ENCODE measurements at places on chromosomes 5 and 9.

GRCh38 chr9:94875300-94876020, 149.0 kb downstream of the AOPEP start:
- DNase-seq = no peak

GRCh38 chr5:149442563-149443182, 63.6 kb upstream of the IL17B start:
- DNase-seq = peak; percentile 90

DNA sequence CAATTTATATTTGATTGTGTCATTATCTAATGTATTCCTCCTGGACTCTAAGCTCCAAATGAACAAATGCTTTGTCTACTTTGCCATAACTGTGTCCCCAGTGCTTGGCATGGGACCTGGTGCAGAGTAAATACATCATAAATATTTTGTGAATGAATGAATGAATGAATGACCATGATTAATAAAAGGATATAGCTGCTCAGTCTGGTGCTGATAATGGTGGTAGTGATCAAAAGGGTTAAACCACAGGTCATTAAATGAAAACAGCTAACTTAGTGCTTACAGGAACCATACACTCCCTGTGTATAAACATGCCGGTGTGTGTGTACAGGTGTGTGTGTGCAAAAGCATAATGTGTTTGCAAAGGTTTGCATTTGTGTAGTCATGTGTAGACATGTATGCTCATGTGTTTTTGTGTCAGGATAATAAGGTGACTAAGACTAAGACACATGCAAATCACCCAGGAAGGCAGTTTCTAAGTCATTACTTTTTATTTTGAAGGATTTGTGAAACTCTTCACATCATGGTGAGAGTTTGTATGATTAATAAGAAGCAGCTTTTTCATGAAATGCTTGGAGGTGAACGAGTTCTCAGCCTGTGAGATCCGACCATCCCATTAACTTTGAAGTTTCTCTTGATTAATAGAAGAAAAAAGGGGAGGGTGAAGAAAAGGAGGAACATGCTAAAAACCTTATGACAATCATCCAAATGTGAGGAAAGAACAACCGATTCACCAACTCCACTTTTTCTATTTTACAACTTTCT, 24.6 kb downstream of the SPARC start:
- DNase-seq = no peak

DNA sequence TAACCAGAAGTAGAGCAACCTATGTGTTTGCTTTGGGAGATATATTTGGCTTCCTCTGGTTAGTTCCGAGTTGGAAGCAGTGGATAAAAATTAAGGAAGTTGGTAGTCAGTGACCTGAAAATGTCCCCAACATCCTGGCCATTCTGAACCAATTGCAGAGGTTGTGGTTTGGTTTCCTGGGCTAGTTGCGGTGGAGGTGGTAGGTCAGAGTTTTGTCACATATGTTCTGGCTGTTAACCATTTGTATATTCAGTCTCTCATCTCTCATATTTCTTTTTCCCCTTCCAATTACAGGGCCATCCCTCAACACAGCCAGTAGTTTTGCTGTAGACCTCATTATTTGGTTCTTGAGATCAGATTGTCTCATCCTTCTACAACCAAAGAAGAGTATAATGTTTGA, 1026.9 kb downstream of the PTPRD start:
- no peak for DNase-seq

- DNase-seq = no peak
These were observed 203.5 kb upstream of the DAPK1 start for GRCh38 chr9:87294126-87294525.

DNA sequence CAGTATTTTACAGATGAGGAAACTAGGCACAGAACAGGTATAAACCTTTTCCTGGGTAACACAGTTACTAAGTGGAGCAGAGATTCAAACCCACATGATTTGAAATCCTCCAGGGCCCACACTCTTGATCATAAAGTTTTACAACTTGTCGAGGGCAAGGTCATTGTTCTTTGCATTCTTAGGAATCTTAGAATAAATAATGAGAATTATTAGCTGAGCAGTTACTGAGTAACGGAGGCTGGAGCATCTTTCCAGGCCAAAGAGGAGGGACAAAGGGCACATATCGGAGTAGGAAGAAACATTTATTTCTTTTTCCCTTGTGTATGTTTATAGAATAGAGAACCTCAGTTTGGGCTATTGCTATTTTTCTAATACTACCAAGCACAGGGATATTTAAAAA, 27.1 kb upstream of the F2R start:
- DNase-seq = no peak

GRCh38 chr5:174094857-174095606, 49.5 kb downstream of the NSG2 start:
- DNase-seq = no peak

DNA sequence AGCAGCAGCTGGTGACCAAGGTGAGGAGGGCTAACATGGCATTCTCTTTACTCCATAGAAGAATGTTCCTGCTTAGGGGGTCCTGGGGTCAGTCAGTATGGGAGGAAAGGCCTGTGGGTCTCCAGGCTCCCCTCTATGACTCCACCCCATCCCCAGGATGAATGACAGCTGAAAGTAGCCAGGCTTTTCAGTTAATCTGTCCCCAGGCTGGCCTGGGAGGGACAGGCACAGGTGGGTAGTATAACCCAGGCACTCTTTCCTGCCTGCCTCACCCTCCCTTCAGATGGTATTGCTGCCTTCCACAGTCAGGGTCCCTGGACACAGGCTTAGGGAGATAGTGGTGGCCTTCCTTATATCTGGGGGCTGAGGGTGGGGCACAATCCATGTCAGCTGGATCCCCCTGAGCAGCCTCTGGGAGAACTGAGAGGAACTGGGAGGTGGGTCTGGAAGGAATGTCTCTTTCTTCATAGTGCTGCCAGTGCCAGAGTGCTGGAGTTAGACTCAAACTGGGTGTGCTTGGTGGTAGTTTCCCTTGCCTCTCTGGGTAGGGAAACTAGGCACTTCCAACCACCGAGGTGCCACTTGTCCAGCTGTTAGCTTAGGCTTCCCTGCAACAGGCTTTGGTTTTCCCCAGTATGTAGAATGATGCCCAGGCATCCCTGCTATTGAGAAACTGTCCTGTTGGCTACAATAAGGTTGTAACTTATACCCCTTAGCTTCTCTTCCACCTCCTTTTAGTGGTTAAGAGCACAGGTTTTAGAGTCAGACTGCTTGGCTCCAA, 27.8 kb downstream of the LARP1 start:
- no peak for DNase-seq

- DNase-seq = no peak
These were observed 24.5 kb upstream of the SEMA4D start for GRCh38 chr9:89522261-89522958.

GRCh38 chr5:137372773-137373160, 126.4 kb downstream of the SPOCK1 start:
- DNase-seq = no peak

GRCh38 chr5:10364186-10364689, 10.7 kb downstream of the MARCHF6 start:
- DNase-seq = no peak

DNA sequence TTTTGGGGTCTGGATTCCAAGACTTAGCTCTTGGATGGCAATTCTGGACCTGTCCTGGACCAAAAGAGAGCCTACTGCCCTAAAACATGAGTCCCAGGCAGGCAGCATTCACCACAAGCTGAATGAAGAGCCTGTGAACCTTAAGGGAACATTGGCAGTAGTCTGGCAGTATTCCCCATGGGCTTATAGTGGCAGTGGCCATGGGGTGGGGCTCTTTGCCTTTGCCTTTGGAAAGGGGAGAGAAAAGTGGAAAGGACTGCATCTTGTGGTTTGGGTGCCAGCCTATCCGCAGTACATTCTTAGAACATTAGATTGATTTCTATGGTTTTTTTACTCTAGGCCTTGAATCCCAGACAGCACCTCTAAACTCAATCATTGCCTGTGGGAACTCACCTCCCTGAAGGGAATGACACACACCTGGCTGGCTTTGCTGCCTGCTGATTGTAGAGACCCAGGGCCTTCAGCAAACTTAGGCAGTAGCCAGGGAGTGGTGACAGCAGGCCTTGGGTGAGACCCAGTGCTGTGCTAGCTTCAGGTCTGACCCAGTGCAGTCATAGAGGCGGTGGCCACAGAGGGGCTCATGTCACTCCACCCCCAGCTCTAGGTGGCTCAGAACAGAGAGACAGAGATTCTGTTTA, 216.3 kb downstream of the CETN3 start:
- no peak for DNase-seq

DNA sequence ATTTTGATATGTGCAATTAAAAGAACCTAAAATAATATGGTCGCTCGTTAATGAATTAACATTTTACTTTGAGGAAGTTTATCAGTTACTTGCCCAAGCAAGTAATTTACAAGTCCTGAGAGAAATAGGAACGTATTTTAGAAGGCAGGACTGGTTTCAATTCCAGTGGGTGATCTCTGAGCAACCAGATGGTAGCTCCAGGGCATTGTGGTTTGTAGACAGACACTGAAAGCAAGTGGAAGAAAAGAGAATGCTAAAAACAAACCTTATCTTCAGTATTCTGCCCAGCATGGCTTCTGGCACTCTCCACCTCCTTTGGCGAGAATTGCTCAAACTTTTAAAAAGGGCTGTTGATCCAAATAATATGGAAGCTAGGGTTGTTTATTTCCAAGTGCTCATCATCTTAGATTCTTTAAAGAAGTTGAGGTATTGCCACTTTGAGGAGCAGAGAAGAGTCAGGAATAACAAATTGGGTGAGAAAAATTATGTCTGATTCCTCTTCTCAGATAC, 31.8 kb upstream of the ERAP2 start:
- DNase-seq = no peak

DNA sequence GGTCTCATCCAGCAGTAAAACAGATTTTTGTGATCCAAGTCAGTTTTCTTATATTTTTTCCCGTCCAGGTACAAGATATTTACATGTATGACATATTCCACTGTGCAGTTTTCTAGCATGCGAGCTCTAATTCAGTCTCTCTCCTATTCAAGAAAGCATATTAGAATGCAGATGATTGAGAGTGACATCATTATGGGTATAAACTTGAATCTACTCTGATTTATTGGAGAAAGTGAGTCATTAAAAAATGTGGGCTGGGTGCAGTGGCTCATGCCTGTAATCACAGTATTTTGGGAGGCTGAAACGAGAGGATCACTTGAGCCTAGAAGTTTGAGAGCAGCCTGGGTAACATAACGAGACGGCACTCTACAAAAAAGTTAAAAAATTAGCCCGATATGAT, 6.2 kb downstream of the FER start:
- DNase-seq = no peak

GRCh38 chr5:15463231-15463980, 36.6 kb upstream of the FBXL7 start:
- DNase-seq = no peak

GRCh38 chr9:111937781-111938426, 41.3 kb downstream of the UGCG start:
- DNase-seq = no peak

GRCh38 chr5:112333331-112333781, 85.7 kb downstream of the EPB41L4A start:
- DNase-seq = no peak

GRCh38 chr9:20725675-20726074, 41.6 kb downstream of the FOCAD start:
- DNase-seq = no peak

DNA sequence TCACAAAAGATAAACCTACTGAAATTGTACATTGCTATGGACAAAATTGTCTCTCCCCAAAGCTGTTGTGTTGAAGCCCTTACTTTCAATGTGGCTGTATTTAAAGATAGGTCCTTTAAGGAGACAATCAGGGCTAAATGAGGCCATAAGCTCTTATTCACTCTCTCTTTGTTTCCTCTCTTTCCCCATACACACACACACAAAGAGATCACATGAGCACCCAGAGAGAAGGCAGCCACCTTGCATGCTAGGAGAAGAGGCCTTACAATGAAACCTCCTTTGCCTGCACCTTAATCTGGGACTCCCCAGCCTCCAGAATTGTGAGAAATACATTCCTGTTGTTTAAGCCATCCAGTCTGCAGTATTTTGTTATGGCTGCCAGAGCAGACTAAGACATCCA, 1295.6 kb upstream of the CDH6 start:
- no peak for DNase-seq

GRCh38 chr9:95268681-95269080, 48.8 kb downstream of the FANCC start:
- no peak for DNase-seq

DNA sequence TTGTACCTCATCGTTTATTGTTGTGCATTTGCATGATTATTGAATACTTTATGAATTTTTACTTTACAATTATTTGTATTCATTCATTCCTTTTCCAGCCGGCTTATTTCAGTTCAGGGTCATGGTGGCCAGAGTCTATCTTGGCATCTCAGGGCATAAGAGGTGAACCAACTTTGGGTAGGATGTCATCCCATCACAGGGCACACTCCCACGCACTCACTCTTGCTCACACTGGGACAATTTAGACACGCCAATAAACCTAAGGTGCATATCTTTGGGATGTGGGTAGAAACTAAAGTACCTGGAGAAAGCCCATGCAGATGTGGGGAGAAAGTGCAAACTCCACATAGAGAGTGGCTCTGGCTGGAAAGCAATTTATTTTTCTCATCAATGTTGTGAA, 158.1 kb upstream of the MAST4 start:
- DNase-seq = no peak

DNA sequence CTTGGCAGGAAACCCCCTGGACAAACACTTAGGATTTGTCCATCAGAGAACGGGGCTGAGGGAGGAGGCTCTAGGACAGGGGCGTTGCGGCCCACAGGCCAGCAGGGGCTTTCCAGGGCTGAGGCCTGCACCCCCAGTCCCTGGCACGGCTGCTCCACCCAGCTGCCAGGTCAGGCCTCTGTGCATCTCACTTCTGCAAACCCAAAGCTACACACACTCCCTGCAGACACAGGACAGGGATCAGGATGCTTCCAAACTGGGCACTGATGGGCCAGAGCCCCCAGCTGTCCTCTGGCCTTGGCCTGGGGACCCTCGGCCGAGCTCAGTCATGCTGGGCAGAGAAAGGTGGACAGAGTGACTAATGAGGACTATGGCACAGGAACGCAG, 106.2 kb upstream of the SARDH start:
- no peak for DNase-seq

- DNase-seq = no peak
These were observed 118.3 kb upstream of the MINAR2 start for GRCh38 chr5:129629575-129629974.

DNA sequence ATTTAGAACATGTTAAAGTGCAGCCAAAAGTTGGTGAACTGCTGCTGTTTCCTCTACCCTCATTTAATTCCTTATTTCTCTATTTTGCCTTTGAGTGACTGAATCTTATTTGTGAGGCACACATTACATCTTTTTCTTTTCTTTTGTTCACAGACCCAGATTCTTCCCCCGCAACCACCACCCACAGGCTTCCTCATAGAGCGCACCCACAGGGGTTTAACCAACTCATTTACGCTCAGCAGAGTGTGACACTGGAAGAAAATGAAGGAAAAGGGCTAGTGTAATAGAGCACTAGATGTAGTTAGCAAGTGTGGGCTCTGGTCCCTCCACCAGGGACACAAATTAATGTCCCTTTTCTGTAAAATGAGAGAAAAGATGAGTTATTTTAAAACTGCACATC, 200.7 kb downstream of the PARP8 start:
- no peak for DNase-seq

DNA sequence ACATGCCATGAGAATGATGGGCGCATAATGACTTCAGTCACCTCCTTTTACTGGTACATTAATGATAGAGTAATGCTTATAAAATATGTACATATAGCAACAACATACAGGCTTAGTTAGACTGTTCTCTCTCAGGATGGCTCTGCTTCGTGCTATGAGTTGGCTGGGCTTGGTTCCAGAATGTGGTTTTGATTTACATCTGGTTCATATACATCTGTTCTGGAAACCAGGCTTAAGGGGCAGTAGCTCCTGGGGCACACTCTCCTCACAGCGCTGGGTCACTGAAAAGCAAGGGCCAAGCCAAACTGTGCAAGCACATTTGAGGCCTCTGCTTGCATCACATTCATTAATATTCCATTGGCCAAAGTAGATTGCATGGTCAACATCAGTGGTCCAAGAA, 44.9 kb downstream of the PCSK1 start:
- no peak for DNase-seq

Data from progenitor cell of endocrine pancreas (in vitro differentiated cells).